Fibroblast of the conjunctiva (primary cell): ENCODE measurements at places on chromosomes 5 and 9.

DNA sequence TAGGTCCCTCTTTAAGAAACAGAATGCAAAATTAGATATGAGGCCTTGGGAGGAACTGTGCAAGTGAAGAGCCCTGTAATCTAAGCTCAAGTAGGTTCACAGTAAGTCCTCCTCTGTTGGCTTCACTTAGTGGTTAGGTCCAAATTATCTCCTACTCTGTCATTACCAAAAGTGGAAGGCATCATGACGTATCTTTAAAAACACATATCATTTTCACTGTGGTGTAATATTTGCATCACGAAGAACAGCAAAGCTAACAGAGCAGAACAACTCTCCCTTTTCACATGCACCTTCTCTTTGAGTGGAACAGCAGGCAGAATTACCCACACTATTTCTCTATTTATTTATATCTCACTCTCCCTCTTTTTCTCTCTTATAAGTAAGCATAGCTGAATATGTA lies 240.5 kb upstream of the CCNH start:
- no peak for DNase-seq

GRCh38 chr9:16683326-16683725 lies 187.1 kb downstream of the BNC2 start:
- no peak for DNase-seq

- no peak for DNase-seq
Observed at GRCh38 chr5:111301264-111301663, 77.1 kb downstream of the CAMK4 start.

GRCh38 chr5:127567026-127567768 lies 49.8 kb downstream of the PRRC1 start:
- no peak for DNase-seq

DNA sequence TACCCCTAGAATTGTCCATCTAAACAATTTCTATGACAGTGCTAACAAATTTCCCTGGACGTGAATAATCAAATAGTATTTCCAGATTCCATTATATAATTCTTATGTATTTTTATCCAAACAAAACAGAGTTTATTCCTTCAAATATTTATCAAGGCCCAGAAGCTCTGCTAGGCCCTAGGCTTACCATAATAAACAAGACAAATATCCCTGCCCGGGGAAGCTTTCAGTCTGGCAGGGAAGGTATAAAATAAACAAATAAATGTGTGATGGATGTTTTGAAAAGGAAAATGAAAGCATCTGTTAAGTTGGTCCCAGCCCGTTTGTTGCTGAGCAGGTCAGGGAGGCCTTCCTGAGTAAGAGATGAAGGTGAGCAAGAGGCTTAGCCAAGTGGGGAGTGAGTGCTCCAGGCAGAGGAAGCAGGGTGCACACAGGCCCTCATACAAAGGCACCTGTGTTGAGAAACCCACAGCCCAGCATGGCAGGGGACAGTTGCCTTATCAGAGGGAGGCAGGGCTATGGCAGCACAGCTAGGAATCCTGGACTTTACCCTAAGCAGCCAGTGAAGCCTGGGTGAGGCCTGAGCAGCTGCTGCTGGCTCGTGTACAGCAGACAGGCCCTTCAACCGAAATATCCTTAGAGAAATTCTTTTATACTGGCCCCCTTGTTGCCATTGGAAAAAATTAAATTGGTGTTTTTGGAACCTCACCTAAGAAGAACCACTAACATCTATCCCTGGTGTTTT lies 7.7 kb upstream of the SLC35D2 start:
- DNase-seq = no peak
